ENCODE measurements at places on chromosomes 3 and 15.

DNA sequence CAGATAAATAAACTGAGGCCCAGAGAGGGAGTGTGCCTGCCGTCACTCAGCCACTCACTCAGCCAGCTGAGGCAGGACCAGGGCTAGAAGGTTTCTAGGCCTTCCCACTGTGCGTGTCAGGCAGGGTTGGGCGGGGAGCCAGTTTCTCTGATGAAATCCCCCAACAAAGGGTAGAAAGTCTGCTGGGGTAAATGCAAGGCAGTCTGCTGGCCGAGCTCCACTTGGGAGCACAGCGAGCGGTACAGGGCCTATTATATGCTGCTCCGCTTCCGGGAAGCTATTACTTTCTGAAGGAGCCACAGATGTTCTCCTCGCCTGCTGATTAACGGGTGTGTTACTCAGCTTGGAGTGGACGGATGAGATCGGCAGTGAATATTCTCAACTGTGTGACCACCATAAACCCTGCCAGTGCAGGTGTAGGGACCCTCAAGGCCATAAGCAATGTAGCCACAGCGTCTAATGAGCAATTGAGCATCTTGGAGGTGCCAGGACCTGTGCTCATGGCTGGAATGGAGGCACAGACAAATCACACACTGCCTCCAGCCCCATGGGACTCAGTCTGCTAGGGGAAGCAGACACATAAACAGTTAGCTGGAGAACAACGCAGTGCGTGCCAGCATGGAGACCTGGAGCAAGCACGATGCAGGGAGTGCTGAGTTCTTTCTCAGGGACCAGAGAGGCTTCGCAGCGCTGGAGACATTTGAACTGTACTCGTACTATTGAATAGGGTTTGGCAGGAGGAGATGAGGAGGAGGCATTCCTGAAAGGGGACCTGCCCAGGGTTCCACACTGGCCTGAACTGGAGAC, 42.1 kb downstream of the CORO2B start:
- DNase-seq: no peak

DNA sequence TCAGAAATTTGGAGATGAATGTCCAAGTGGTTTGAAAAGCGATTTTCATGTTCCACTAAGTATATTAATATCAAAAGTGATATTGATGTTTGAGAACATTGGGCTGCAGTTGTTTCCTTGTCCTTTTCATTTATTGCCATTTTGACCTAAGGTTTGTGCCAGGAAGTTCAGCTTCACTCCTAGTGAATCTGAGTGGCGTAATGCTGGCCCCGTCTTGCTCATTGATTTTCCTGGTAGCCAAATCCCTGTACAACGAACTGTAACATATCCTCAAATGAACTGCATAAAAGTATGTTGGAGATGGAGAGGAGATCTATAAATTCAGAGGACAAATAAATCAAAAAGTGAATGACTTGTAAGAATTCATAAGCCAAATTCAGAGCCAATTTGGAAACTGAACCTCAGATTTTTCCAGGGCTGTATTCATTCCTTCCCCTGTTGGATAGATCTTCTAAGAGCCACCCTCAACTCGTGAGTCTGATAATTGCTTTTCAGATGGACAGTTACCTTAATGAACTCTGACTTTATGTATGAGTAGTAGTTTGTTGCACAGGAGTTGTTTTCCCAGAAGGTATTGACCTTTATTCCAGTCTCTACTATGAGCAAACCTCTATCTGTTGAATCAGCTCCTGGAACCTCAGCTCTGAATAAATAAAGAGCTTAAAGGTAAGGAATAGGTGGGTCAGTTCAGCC, 72.8 kb downstream of the ITPR1 start:
- no peak for DNase-seq

DNA sequence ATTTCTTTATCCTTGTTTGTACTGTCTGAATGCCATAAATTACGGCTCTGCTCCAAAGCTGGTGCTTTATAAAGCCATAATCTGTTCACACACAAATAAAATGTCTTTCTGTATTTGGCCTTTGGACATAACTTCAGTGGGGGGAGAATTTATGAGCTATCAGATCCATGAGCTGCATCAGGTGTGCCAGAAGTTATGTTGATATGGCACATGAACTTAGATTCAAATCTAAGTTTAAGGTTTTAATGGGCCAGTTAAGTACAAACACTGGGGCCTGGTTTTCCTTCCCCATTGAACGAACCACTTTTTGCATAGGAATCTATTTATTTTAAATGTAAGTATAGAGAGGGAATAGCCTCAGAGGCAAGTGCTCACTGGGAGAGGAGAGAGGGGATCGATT, 239.9 kb downstream of the NFKBIZ start:
- DNase-seq: no peak

- no peak for DNase-seq
These were observed 3.4 kb upstream of the MEIS2 start for GRCh38 chr15:37103475-37104423.

- no peak for DNase-seq
These were observed 302.9 kb upstream of the DPPA4 start for GRCh38 chr3:109640146-109640652.

DNA sequence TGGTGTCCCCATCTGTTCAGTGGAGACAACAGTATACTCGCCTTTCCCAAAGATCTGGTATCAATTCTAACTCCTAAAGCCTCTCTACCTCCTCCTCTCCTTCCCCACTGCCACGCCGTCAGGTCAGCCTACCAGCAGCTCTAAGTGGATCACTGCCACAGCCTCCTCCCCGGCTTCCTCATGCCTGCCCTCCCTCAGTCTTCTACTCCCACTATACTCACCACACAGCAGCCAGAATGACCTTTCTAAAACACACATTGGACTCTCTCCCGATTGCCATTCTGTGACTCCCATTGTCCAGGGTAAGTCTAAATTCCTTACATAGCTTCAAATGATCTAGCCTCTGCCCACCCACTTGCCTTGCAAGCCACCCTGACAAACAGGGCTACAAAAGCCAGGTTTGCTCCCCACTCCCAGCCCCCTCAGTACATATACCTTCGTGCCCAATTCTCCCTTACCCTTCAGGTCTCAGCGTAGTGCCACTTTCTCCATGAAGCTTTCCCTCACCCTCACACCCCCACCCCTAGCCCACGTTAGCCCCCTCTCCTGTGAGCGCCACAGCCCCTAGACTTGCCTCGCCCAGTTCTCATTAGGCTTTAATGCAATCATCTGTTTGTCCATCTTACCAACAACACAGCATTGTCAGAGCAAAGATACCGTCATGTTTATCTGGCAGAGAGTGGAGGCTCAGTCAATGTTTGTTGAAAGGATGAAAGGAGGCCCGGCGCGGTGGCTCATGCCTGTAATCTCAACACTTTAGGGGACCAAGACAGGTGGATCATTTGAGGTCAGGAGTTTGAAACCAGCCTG, 9.5 kb upstream of the SEMA7A start:
- DNase-seq: no peak

DNA sequence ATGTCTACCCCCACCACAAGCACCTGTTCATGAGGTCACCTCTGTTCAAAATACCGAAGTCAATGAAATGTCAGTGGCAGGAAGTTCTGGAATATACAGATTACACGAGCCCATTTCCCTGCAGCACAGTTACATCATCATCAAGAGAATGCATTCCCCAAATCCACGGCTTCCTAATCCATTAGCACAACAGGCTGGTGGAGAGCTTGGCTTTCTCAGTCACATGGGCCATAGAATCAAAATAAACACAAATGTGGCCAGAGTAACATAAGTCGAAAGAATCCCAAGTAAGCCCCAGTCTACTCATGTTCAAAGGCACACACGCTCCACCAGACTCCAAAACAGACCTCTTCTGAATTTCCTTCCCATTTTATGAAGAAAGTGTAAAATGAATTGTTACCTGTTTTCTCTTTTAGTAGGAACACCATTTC, 419.3 kb downstream of the MAGI1 start:
- DNase-seq: no peak

DNA sequence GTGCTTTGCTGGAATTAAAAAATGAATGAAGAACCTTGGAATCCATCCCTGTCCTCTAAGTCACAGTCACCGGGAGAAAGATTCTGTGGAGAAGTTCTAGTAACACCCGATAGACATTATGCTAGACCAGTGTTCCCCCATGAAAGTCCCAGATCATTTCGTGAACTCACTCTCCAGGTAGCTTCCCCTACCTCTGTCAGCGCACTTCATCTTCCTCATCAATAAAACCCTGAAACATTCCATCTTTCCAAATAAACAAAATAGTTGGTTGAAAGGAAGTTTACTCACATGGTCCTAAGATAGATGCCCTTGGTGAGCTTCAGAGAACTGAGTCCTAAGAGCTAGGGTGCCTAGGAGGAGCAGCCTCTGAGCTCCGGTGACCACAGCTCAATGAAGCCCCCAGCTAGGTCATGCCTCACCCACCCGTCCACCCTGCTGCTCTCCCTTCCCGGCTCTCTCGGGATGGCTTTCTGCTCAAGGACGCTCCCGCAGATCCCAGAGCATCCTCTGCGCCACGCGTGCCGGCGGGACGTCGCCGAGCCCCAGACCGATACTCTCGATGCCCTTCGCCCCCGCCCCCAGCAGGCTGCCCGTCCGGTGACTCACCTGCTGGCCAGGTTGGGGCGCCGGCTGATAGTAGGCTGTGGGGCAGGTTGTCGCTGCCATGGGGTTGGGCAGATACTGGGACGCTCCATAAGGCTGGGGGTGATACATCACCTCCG, 776 bp downstream of the VGLL3 start:
- peak; percentile 32 for DNase-seq

DNA sequence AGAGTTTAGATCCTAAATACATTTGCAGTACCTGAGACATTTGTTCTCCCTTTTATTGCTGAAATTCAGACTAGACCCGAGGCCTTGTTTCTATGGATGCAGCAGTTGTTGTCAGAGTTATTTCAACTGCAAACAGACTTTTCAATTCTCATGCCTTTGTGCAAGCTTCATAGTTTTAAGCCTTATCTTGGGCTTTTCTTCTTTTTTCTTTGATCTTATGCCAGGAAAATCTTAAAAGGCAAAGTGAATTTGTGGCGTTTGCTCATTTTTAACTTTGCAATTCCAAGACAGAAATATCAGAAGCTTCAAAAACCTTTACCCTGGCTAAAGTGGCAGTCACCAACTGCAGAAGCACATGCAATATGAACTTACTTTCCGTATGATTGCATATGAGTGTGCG, 576.7 kb downstream of the DIPK2A start:
- DNase-seq: no peak

GRCh38 chr3:57948781-57949242, 59.4 kb upstream of the FLNB start:
- no peak for DNase-seq

GRCh38 chr3:24185738-24186384, 240.8 kb downstream of the NR1D2 start:
- peak; percentile 40 for DNase-seq

- DNase-seq: no peak
These were observed 225.0 kb upstream of the ATP11B start for GRCh38 chr3:182568261-182568660.

GRCh38 chr3:169243579-169243978, 419.9 kb downstream of the MECOM start:
- no peak for DNase-seq

GRCh38 chr15:84911879-84912660, 27.6 kb downstream of the SLC28A1 start:
- DNase-seq: peak; percentile 66

GRCh38 chr15:52624262-52624661, 54.9 kb downstream of the ATOSA start:
- no peak for DNase-seq

DNA sequence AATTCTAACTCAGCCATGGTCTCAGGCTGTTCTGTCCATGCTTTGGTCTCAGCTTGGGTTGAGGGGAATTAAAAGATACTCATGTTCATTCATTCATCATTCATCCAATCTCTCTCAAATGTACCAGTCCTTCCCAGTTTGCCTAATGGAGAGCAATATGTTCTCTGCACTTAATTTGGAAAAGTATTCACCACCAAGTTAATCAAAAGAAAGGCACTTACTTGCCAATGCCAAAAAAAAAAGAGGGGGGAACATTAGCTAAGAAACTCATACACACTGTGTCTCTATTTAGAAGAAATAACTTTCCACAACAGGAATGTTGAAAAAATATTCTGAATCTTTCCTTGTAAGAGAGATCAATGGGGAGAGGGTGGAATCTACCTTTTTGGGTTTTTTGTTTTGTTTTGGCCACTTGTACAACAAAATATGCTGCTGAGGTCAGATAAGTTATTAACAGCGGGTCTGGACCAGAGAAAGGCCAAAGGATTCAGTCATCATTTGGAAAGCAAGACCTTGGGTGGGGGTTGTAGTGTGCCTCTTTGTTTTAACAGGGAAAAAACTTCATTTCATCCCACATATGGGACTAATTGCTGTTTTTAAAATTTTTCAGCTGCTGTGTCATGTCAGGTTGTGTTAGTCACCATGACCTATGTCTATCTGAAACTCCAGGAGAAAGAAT, 152.3 kb downstream of the FBN1 start:
- DNase-seq: peak; percentile 16

DNA sequence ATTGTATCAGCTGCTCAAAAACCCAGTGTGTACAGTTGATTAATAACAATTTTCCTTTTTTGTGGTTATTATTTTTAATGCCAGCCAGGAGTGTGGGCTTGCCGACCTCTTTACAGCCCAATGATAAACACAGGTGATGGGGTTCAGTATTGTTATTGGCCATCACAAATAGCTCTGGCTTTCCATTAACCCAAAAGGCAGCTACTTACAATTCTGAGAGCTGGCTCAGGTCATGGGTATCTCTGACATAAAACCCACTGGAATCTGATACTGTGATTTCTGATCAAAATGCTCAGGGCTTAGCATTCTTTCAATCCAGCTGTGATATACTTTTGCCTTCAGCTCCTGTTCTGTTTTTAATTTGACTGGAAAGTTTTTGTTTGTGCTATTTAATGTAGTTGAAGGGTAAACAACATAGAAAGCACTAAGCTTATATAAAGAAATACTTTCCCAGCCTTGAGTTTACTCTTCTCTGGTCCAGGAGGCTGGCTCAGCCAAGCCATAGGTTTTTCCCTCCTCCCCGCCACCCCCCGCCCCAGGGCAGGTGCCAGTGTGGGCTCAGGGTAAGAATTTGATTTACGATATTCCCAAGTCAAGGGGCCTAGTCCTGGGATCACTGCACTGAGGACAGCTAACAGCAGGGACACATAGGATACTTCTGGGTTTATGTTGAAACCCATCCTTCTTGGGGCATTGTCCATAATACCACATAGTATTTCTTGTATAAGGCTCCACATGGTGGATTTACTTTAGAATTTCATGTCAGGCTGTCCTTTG, 54.0 kb upstream of the MYZAP start:
- no peak for DNase-seq

- peak; percentile 16 for DNase-seq
These were observed 90.6 kb upstream of the MYZAP start for GRCh38 chr15:57500979-57501576.

DNA sequence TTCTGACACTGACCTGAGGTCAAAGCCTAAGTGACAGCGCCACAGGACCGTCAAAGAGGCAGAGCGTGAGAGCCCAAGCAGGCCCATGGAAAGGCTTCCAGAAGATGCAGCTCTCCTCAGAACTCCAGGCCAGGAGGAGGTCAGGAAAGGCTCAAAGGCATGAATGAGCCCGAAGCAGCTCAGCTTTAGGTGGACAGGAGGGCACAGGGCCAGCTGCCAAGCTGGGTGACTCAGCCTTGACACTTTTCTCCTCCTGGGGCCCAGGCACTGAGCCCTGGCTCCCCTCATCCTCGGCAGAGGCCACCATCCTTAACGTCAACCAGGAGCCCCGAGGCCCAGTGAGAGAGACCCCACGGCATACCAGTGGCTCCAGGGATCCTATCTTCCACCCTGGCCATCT, 62.9 kb downstream of the ADCY5 start:
- no peak for DNase-seq

GRCh38 chr15:100169615-100170290, 172.0 kb downstream of the ADAMTS17 start:
- DNase-seq: no peak
